ENCODE measurements at places on chromosomes 2 and 18. TPM values are rescaled to one million over a fixed set of nuclear protein-coding genes. Genes with fewer than 3 reads are reported as not detected.

- DNase-seq = no peak
These were observed 202.3 kb downstream of the ZBTB7C start for GRCh38 chr18:48206887-48207286.

GRCh38 chr2:53636596-53636995 lies 131.0 kb upstream of the CHAC2 start:
- DNase-seq = no peak

DNA sequence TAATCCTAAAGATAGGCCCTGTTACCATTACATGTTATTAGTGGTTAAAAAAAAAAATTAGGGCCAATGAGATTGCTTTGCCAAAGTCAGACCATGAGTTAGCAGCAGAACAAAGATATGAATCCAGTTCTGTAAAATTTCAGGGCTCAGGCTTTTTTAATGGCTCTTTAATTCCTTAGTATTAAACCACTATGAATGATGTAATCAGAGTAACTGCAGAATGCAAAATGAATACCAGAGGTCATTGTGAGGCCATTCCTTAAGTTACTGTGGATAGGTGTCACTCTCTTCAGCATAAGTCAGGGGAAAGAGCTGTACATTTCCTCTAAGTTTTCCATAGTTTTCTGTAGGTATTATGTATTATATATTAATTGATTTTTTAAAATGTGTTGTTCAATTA lies 42.2 kb upstream of the TBR1 start:
- no peak for DNase-seq

DNA sequence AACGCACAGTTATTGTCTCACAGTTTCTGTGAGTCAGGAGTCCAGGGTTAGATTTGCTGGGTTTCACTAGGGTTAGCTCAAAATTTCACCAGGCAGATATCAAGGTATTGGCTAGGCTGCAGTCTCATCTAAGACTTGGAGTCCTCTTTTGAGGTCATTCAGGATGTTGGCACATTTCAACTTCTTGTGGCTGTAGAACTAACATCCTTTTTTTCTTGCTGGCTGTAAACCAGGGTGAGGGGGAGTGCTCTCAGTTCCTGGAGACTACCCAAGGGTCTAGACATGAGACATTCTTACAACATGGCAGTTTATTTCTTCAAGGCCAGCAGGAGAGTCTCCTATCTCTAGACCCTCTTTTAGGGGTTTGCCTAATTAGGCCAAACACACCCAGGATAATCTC lies 12.8 kb upstream of the CAVIN2 start:
- DNase-seq = no peak

GRCh38 chr2:6354546-6354945 lies 511.2 kb downstream of the CMPK2 start:
- no peak for DNase-seq

- DNase-seq = no peak
These were observed 539 bp upstream of the MOB4 start for GRCh38 chr2:197515315-197515738.

GRCh38 chr2:105814291-105814940 lies 69.7 kb downstream of the NCK2 start:
- no peak for DNase-seq

DNA sequence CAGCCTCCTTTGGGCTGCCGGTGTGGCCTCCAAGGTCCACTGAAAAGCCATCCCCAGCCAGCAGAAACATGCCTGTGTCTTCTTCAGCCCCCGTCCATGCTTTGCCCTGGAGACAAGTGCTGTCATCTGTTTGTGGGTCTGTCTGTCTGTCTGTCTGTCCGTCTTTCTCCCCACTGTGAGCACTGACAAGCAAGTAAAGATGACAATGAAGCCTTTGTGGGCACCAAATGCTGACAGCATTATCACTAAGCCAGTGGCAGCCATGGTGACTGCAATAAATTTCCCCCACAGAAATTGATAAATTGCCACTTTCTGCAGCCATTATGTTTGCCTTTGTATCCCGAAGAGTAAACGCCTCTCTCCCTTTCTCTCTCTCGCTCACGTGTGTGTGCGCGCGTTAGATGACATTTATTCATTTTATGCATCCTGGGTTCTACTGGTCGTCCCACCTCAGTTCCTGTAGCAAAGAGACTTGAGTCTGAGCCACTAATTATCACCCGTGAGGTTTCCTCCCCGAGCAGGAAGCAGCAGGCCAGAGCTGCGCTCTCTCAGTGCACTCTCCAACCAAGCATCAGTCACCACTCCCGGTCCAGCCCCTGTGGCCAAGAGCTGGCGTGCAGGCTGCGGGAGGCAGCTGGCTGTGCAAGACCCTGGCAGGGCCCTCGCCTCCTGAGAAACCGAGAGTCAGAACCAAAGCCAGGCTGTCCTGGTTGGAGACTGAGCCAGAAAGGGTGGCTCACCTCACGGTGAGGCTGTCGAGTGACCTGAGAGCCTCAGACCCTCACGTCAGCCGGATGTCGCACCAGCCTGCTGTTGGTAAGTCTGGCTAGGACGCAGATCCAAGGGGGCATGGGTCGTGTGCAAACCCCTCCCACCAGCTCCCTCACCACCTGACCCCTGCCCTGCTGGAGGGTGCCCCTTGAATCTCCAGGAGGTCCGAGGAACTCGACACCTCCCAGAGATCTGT lies 6.9 kb downstream of the STEAP3 start:
- no peak for DNase-seq

DNA sequence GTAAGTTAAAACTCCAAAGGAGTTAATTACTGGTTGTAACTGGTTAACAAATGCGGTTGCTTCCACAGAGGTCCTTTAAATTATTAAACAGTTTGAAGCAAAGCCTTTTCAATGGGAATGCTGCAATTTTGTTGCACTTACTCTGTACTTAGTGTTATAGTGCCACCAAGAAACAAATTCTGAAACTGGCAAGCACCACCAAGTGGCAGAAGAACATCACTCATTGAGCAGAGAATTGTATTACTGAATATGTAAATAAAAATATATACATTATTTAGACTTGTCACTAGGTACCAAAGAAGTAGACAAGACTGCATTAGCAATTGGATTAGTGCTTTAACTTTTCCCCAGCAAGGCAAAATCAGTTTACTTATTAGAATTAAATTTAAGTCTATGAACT lies 2.6 kb upstream of the TMEFF2 start:
- no peak for DNase-seq

DNA sequence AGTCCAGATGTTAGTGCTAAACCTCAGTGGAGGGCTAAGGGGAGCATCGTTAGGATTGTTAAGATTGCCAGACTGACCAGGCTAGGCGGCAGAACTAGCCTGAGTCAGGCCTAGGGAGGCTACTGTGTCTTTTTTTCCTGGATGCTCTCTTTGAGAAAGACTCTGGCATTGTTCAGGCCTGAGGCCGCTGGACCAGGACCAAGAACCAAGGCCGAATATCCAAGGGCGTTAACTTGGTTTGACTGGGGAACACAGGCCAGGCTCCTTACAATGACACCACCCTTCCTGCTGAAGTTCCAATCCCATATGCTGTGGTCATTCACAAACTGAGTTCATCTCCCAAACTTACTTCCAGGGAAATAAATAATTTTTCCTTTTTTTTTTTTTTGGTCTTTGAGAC lies 10.6 kb downstream of the HTRA2 start:
- no peak for DNase-seq

DNA sequence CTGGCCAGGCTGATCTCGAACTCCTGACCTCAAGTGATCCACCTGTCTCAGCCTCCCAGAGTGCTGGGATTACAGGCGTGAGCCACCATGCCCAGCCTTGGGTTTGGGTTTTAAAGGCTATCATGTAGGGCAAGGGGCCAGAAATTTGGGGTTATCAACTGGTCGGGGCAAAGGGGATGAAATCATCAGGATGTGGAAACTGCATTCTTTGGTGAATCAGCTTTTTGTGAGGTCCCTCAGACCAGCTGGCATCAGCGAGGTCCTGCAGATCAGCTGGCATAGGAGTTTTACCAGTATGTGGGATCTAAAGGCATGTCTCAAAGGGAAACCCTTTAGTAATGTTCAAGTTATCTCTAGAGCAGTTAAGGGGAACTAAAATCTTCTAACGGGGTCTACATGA lies 6.4 kb upstream of the GEMIN6 start:
- DNase-seq = no peak

DNA sequence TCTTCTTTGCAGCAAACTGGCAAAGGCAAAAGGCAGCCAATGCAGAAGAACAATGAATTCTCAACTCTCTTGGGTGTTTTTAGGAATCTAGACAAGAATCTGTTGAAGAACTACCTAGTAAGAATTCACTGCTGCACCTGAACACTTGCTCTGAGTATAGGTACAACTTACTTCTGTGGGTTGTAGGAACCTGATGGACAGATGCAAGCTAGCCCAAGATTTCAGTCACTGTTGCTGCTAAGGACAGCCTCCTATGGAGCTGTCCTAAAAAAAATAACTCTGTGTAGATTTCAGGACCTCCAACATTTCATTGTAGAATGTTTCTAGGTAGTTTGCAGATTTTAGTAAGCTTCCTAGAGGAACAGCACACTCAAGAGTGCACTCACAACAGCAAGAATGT lies 363.5 kb downstream of the CBLN2 start:
- no peak for DNase-seq

Gene ICA1L
- total RNA-seq = 5.8 TPM

Gene DSG4
- total RNA-seq = not detected

Gene TBR1
- not detected for total RNA-seq

Gene COX5B
- 215 TPM for total RNA-seq

Data from activated CD4-positive, alpha-beta memory T cell treated with anti-CD3 and anti-CD28 coated beads for 36 hours (primary cell).